ENCODE measurements at places on chromosomes 7 and 10.

GRCh38 chr10:75253281-75254220, 17.8 kb upstream of the COMTD1 start:
- DNase-seq = no peak

DNA sequence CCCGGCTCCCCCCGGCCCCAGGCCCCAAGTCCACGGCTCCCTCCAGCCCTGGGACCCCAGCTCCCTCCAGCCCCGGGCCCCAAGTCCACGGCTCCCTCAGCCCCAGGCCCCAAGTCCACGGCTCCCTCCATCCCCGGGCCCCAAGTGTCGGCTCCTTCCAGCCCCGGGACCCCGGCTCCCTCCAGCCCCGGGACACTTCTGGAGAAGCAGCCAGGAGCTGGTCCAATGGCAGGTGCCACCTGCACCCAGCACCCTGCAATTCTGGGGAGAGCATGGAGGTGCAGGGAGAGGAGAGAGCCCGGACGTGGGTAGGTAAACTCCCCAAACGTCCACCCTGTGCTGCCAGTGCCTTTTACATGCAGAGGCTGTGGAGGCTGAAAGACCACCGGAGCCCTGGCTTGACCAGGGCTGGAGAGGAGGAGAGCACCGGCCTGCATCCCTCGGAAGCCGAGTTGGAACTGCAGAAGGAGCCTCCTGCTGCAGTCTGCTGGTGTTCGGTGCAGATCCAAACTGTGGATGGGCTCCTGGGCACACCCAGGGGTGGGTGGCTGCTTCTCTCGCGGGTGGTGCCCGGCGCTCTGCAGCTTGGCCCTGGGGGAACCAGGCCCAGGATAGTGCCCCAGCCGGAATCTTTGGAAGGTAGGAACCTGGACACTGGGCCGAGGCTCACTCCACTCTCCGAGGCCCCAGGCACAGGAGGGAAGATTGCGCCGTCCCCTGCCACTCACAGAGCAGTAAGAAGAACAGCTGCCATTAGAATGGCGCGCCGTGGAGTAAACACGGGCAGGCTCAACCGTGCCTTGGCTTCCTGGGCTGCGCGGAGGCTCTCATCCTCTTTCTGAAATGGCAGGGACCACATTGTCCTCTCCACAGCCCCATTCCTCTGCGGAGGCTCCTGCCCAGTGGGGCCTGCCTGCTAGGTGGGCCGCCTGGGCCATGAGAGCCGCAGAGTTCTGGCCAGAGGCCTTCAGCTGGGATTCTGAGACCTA, 14.7 kb downstream of the SHH start:
- no peak for DNase-seq

GRCh38 chr10:61663466-61663865, 737 bp downstream of the CABCOCO1 start:
- DNase-seq = no peak

DNA sequence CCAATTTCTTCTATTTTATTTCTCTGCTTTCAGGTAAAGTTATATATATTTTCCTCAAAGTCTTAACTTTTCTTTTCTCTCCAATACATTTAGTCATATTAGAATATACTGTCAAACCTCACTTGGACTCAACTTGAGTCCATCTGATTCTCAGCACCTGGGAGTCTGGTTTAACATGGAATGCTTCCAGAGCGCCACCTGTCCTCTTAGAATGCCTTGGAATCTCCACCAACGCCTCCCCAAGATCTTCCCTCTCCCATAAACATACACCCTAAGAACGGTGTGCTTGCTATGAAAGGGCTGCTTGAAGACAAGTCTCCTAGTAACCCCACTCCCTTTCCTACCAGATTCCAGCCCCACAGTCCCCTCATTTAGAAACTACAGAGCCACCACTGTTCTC, 229.1 kb upstream of the MKLN1 start:
- no peak for DNase-seq

GRCh38 chr7:45590679-45591057, 16.5 kb downstream of the ADCY1 start:
- DNase-seq = peak; percentile 10

DNA sequence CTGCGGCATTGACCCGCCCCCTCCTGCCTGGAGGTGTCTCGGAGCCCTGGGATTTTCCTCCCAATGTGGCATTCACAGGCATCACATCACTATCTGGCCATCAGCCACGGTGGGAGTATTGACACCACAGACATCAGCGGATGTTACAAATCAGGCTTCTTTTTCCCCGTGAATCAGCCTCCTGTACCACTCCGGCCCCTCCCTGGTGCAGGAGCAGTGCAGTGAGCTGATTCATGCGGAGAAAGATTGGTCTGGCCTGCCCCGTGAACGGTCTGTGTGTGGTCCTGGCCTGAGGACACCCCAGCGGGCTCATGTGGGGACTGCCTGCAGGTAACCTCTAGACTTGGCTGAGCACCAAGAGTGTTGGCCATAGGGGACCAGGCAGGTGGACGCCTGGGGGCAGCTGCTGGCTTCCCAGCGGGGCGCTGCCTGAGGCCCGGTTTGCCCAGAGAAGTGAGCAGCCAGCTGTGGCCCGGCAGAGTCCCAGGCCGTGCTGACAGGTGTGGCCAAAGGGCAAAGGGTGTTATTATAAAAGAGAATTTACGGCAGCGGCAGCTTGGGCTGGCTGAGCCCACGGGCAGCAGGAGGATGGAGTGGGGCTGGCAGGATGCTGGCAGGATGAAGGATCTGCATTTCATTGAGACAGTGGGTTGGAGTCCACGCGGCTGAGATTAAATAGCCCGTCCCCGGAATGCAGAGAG, 32.1 kb upstream of the GNA12 start:
- no peak for DNase-seq

- DNase-seq = no peak
Observed at GRCh38 chr7:27606270-27607209, 56.1 kb downstream of the HIBADH start.

GRCh38 chr10:114228156-114228555, 10.9 kb upstream of the VWA2 start:
- no peak for DNase-seq

- DNase-seq = no peak
Observed at GRCh38 chr10:120392671-120393079, 64.4 kb upstream of the PLPP4 start.

GRCh38 chr7:157518514-157519175, 181.8 kb downstream of the DNAJB6 start:
- no peak for DNase-seq

- no peak for DNase-seq
Observed at GRCh38 chr7:44853391-44853790, 5.5 kb upstream of the H2AZ2 start.

GRCh38 chr10:71302451-71302850, 16.6 kb upstream of the SLC29A3 start:
- DNase-seq = no peak

DNA sequence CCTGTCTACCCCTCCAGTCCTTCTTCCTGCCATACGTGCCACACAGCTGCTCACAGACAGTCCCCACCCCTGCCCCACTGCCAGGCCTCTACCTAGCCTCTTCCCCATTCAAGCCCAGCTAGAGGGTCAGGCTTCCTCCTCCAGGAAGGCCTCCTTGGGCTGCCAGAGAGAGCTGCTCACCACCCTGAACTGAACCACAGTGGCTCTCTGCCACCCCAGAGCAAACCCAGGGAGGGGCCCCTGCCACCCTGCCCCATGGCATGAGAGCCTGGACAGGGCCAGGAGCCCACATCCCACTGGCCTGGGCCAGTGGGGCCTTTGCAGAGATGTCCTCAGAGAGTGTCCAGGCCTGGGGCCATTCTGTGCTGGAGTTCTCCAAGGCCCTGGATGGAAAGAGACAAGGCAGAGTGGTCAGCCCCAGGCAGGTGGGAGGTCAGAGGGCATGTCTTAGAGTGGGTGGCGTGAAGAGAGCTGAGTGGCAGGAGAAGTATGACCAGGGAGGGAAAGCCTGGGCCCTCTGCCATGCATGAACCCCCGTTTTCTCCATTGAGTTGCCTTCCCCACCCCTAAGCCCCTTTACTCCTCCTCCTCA, 40.4 kb downstream of the TMEM270 start:
- peak; percentile 17 for DNase-seq

GRCh38 chr10:121444520-121445165, 153.6 kb downstream of the FGFR2 start:
- no peak for DNase-seq

GRCh38 chr7:134561-135256, 57.7 kb upstream of the FAM20C start:
- DNase-seq = no peak

Measured in right hindlimb (tissue), 1 donor.